ENCODE measurements at places on chromosomes 4 and X.

DNA sequence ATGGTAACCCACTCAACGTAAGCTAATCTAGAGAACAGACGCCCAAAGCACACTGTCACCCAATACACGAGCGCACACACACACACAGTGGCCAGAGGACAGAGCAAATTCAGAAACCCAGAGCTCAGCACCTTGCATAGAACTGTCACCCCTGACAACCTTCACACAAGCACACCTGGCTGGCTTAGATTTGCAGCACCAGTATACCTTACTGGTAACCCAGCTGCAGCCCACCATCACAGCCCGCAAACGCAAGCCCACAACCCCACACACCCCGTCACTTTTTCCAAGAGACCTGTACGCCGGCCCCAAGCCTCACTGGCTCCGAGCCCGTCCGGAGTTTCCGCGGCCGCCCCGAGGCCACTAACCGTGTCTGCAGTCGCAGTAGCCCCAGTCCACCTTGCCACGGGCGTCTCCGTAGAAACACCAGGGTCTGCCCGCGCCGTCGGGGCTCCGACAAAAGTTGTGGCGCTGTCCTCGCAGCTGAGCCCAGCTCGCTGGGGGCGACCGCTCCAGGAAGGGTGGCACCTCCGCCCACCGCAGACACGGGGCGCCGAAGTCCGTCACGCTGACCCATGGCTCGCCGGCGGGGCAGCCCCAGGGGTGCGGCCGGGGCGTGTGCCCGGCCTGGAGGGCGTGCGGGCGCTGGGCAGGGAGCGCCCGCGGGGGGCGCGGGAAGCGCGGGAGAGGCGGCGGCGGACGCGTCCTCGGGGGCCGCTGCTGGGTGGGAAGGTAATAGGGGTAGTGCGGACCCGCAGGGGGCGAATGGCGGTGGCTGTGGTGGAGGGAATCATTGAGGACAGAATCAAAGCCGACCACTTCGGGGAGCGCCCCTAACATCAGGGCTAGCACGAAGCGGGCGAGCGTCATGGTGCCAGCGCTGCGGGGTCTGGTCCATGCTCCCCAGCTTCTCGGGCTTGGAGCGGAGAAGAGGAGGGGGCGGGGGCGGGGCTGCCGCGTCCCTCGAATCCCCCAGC is 664 bp downstream of the PRSS12 start:
- no peak for DNase-seq

DNA sequence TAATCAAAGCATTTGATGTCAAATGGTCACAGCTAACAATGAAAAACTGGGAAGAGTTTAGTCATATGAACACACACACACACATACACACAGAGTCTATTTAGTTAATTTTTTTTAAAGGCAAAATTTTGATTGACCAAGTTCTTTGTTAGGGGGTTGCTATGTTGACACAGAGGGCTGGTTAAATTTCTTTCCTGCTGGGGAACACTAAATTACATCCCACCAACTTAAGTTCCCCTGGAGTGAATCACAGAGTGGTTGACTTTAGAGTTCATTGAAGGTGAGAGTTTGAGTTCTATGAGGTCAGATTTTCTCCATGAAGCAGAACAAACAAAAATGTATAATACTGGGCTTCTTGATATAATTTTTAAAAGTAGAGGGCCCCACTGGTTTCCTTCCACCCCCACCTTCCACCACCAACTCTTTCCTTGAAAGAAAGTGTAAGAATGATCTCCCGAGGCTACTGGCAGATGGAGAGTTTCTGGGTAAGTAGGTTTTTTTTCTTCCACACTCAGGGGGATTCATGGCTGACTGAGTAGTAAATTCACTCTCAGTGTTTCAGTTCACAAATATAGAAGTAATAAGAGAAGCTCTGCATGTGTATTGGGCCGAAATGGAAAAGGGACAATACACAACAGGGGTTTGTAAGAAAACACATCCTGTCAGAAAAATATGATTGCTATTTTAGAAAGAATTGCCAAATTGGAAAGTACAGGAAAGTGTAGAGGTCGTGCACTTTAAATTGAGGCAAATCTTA is 917.0 kb upstream of the LCORL start:
- DNase-seq, result no peak

GRCh38 chr4:44720371-44720770 is 6.0 kb downstream of the GNPDA2 start:
- no peak for DNase-seq

DNA sequence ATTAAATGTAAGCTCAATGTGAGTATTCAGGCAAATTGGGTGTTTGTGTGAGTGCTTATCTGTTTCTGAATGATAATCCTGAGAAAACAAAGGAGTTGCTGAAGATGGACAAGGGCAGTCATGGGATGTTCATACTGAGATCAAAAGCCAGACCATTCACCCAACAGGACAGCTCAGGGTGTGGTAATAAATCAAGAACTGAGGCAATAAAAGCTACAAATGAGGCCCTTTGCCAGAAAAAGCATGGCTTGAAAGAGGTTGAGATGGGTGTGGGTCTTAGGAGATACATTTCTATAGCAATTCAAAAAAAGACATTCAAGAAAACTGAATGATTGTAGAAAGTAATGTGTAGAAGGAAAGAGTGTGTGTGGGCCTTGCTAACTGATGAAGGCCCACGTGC is 425.8 kb upstream of the BOD1L1 start:
- DNase-seq, result no peak

DNA sequence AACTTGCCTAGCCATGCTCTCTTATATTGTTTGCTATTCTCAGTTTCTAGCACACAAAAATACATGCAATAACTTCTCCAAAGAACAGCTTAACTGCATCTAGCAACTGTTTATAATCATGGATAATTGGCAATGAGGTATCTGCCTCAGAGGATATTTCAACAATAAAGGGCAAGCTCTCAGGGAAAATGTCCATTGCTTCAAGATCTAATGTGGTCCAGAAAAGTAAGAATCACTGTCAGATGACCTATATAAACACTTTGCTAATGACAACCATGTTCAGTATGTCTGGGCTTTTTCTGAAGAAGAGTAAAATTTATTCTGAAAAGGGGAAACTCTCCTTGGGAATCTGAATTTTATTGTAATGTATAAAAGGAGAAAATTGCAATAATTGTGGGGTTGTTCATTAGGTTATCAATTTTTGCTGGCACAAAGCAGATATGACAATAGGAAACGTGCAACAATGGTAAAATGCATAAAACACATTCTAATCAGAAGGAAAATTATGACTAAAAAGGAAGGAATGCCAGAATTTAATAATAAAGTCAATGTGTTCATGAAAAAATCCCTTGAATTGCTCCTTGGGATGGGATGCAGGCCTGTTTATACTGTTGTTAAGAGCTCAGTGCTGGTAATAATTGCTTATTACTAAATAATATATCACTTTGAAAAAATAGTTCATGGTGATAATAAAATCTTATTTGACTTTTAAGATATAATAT is 90.3 kb downstream of the ANTXR2 start:
- DNase-seq, result no peak

- no peak for DNase-seq
These were observed 6.4 kb upstream of the FGFBP1 start for GRCh38 chr4:15944895-15945294.

DNA sequence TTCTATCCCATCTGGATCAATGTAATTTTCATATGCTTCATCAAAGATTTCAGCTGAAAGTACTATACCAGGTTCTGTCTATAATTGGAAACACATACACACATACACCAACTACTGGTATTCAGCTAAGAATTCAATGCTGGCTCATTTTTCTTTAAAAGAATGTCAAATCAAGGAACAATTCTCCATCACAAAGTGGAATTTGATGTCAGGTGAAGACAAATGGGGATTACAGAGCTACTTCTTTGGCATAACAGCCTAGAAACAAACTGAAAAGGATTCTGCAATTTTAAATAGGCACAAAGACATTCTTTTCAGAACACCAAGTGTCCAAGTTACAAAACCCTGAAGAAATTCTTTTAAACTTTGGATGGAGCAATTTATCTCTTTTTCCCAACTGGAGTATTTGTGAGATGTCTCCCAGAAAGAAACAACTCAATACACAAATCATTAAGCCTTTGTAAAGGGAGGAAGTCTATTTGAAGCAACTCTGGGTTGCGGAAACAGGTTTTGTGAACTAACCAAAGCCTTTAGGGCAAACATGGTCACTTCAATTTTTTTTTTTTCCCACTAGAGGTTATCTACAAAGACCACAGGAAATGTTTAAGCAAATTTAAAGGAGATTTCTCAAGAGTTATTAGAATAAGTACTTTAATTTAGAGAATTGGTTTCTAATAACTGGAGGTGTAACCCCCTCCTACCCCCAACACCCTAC is 1.9 kb upstream of the FAM9C start:
- no peak for DNase-seq

- no peak for DNase-seq
These were observed 666.4 kb upstream of the NR3C2 start for GRCh38 chr4:149108626-149109025.

GRCh38 chr4:48375651-48376304 is 34.4 kb downstream of the SLAIN2 start:
- DNase-seq, result no peak

GRCh38 chrX:41421071-41421729 is 25.9 kb upstream of the NYX start:
- DNase-seq, result no peak

DNA sequence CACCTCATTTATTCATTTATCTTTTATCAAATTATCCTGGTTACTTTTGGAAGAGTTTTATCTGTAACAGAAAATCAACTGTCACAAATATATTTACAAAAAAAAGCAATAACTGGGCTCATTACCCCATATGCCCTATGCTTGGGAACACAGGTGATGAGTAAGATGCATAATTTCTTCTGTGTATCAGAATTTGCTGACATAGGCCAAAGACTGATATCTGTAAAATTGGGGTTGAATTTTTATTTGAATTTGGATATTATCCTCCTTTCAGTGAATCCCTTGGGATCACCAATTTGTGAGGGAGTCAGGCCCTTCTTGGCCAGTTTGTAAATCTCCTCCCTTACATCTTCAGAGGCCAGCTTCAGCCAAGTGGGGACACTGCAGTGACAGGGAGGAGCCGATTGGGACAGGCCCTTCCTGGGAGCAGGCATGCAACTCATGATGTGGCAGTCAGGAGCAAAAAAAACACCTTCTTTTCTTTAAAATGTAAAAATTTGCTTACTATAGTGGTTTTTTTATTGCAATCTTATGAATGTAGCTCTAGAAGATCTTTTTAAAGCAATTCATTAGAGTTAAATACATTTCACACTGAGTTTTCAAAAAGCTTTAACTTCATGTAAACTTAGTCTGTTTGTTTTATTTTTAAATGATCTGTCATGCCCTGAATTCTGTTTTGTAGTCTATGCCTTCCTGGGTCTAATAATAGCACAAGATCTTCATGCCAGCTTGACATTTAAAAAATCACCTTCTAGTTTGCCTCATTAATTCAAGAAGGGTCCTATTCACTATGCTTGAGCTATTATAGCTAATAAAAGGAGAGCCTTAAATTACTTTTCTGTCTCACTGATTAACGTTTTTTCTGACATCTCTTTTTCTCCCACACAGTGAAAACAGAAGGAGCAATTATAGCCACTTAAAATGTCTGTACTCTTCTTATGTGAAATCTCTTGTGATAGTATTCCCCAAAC is 136.6 kb upstream of the SPRY1 start:
- no peak for DNase-seq

DNA sequence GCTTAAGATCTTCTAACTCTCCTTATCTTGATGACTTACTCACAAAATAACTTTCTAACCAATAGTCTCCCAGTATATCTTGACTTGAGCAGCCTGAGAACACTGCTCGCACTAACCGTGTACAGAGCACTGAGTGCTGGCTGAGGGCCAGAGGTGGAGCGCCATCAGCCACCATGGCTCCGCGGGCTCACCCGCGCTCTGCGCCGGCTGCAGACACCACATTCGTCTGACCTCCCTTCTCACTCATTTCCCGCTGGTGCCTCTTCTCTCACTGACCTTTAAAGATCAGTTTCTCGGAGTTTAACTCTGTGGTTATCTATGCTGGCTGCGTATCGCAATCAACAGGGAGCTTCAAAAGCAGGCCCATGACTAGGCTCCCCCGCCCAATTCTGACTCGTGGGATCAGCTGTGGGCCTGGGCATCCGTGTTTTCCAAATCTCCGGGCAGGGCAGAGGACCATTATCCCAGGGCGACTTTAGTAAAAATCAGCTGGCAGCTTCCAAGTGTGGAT is 78.6 kb downstream of the HAUS3 start:
- no peak for DNase-seq

DNA sequence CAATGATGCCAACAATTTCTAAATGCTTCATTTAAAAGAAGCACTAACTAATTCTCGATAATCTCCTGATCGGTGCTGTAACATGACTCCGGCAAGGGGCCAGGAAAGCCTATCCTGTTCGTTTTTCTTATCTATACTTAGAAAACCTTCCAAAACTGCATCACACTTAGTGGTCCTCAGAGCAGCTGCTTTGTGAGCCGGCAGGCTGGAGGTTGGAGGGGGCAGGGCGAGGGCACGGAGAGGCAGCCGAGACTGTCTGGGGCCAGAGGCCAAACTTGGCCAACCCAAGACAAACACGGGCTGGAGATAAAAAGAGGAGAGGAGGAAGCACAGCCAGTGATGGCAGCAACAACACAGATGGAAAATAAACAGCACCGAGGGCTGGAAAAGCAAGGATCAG is 455.7 kb downstream of the BCOR start:
- DNase-seq, result no peak

DNA sequence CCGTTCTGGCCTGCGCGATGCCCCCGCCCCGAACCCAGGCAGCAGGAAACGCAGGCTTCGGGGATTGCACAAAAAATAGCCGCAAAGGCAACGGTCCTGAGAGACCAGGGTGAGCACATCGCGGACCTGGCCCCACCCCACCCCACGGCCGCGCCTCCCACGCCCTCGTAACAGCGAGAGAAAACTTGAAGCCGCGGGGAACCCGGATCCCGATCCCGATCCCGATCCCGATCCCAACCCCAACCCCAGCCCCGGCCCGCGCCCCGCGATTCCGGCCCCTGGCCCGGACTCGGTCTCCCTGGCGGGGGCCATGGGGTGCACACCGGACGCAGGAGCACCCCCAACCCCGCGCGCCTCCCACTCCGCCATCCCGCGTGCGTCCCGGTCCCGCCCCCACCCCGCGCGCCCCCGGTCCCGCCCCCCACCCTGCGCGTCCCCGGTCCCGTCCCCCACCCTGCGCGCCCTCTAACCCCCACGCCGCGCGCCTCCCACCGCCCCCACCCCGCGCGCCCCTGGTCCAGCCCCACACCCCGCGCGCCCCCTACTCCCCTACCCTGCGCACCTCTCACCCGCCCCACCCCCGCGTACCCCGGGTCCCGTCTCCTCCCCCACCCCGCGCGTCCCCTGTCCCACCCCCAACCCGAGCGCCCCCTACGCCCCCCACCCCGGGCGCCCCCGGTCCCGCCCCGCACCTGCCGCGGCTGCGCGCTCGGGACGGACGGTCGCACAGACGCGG is 29.0 kb downstream of the NOP14 start:
- no peak for DNase-seq

DNA sequence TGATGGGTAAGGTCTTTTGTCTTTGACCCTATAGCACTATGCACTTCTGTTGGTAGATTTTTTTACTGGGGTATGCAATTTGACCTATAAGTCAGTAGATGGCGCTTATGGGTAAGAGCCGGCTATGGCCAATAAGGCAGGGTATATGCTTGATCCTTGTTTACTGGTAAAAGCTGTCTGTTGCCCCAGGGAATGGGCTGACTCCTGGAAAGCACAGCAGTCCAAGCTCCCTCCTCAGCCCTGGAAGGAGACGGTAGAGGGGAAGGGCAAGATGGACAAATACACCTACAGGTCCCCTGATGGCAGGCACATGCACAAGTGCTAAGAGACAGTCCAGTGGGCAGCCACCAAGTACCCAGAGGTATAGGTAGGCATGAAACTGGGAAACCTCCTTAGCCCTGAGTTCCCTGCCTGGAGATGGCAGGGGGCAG is 63.7 kb downstream of the ADAMTS3 start:
- DNase-seq, result no peak

GRCh38 chrX:35076061-35076460 is 133.5 kb downstream of the FAM47B start:
- DNase-seq, result no peak

GRCh38 chr4:98470366-98470765 is 188.0 kb downstream of the TSPAN5 start:
- no peak for DNase-seq

All from stimulated activated CD4-positive, alpha-beta T cell treated with anti-CD3 and anti-CD28 coated beads, TNF-alpha, amount 100 ng/mL, for 1 hour (primary cell).